ENCODE measurements at places on chromosomes 3 and 15.

DNA sequence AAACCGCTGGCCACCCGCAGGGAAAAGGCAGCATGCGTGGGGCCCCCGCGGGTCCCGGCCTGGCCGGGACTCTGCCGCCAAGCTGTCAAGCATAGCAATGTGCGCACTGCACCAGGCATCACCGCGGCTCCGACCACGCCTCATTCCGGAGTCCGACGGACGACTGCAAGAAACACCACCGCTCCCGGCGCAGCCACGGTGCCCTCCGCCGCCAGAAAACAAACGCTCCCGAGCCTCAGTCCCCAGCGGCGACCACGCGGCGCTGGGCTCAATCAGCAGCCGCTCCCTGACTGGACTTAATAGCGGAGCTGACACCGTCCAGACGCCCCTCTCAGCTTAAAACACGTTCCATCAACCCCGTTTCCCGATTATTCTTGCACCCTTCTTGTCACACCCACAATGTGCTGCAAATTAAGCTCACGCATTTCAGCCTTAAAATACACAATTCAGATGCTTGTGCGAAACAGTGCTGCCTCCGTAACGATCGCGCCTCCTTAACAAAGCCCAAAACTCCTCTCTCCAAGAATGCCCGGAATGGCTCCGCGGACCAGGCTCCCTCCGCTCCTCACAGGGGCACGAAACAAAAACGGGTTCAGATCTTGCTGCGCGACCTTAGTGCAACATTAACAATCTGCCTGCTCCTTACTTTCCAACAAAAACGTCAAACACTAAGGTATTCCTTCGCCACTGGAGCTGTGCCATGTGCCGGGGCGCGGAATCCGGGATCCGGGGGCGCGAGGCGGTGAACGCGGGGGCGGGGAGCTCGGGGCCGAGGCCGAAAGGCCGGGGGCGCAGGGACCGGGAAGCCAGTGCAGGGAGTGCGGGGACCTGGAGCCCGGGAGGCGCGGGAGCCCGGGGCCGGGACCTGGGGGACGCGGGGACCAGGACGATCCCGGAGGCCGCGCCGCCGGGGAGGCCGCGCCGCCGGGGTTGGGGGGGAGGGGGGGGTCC, 655 bp downstream of the CYFIP1 start:
- no peak for DNase-seq

DNA sequence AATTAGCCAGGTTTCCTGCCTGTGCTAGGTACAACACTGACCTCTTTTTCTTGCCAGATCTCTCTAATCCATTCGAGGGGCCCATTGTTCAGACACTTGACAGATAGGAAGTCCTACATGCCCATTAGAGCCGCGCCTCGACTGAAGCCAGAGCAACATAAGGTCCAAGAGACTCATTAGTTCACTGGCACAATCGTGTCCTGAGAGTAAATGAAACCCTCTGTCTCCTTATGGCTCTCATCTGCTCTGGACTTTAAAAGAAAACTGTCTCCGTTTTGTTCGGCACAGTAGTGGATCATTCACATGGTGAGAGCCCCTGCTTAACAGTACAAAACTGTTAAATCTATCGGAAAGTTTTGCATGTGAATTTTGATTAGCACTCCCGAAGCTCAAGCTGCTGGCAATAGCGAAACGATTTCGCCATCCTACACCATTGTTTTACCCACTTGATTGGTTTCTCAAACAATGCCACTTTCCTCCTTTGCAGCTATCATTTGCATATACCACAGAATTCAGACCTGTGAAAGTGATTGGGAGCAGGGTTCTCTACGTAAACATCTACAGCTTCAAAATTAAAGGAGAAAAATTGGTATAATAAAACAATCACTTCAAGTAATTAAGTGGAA, 19.0 kb upstream of the C15orf61 start:
- DNase-seq = no peak

DNA sequence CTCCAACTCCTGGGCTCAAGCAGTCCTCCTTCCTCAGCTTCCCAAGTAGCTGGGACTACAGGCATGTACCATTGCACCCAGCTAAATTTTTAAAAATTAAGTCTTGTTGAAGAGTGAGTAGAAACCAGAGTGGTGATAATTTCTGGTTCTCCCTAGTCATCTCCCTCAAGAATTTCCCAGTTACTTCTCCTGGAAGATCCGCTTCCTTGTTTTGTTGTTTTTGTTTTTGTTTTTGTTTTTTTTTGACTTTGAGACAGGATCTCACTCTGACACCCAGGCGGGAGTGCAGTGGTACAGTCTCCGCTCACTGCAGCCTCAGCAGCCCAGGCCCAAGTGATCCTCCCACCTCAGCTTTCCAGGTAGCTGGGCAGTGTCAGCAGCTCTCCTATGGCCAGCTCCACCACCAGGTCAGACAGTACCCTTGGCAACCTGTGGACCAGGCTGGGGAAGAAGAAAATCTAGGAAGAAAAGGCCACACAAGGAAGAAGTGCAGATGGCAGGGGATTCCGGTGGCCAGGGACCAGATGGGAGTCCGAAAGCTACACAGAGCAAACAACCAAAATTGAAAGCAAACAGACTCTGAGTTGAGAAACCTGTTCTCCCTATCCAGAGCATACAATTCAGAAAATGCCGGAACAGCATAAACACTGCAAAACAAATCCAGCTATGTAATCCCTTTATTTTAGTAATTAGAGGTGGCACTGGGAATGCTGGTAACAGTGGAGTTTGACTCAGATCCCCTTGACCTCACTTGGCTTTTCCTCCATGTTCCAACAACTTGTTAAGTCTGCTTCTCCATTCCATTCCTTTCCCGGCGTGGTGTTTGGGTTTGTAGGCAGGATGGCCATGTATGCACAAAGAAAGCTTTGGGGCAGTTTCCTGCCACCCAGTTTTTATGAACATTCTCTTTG, 266.6 kb upstream of the CTDSPL start:
- DNase-seq = no peak

DNA sequence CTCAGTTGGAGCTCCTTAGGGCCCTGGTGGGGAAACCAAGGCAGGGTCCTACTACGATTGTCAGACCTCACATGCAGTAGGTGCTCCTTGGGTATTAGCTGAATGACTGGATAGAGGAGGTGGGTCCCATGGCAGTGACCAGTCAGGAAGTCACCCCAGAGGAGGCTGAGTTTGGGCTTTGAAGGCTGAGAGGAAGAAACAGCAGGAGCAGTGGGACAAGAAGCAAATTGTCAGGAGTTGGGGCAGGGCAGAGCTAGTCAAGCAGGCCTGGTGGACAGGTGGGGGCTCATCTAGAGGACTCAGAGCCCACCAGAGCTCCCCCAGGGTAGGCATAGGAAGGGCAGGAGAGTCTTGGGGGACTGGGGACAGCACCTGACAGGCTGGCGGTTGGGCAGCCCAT, 3.1 kb downstream of the NBEAL2 start:
- DNase-seq = no peak

DNA sequence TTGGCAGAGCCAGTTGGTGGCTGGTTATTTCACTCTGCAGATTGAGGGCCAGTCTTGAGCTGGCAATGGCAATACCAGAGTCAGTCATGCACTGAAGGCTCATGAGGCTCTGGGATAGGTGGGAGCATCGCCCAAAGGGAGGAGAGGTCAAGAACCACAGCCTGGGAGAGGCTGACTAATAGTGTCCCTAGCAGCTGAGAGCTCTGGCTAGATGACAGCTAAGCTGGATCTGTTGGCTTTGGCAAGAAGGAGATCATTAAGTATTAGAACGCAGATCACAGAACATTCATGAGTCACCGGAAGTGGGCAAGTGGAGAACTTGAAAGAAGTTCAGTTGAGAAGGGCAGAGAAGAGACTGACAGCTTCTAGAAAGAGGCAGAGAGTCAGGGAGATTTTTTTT, 521.1 kb downstream of the NR2F2 start:
- no peak for DNase-seq

DNA sequence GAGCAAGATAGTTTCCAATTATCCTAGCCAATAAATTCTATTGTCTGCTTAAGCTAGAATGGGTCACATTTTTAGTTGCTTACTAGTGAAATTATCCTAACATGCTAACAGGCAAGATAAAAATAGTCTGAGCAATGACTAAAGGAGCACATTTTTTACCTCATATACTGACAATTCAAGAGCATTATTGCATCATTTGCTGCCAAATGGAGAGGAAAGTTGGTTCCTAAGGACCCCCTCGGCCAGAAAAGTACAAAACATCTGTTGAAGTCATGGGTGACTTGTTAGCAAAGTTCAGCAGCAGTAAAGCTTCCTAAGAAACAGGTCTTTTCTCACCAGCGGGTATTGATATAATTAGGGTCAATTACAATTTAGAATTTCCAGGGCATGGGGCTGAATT, 1001.0 kb downstream of the FHIT start:
- DNase-seq = no peak

DNA sequence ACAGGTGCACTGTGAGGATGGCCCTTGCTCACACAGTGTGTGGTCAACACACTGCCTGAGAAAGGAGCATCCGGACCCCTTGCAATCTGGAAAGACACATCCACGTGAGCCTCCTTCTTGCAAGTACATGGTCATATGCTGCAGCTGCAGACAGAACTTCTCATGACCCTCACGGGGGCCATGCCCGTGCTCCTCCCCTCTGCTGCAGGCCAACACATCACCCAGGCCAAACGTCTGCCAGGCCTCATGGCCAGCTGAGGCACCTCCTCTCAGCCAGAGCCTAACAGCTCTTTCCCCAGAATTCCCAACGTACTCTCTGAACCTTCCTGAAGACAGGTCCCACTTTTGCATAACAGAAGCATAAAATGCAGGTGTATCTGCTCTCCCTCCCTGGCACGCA, 25.3 kb downstream of the SLC41A3 start:
- no peak for DNase-seq

GRCh38 chr3:119417771-119418512, 45.5 kb downstream of the TMEM39A start:
- DNase-seq = no peak

GRCh38 chr3:62600033-62600432, 226.7 kb upstream of the FEZF2 start:
- no peak for DNase-seq

- no peak for DNase-seq
Measured at GRCh38 chr15:85504749-85505676, 124.6 kb downstream of the AKAP13 start.

DNA sequence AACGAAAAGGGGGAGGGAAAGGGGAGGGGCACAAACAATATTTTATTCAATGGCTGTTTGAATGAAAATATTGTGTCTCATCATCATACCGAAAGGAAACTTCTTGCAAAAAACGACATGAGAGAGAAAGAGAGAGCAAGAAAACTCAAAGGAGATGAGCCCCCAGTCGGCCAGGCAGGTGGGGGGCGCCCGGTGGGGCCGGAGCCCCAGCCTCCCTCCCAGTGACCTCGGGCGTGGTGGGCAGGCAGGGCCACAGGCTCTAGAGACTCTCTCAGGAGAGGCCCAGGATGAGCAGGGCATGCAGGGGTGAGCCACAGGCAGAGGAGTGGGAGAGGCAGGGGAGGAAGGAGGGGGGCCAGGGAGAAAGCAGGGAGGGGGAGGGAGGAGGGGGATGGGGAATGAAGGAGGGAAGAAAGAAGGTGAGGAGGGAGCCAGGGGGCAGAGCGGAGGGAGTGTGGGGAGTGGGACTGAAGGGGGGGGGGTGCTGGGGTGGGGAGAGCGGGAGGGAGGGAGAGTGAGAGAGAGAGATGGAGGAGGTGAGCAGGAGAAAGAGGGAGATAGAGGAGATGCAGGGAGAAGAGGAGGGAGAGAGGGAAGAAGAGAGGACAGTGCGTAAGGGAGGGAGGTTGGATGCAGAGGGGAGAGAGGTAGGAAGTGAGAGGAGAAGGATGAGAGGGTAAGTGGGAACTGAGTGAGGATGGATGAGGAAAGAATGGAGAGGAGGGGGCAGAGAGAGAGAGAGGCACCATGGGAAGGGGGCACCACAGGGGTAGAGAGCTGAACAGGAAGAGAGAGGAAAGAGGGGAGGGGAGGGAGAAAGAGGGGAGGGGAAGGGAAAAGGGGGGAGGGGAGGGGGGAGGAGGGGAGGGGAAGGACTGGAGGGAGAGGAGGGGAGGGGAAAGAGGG, 14.1 kb upstream of the TMEM115 start:
- DNase-seq = no peak

DNA sequence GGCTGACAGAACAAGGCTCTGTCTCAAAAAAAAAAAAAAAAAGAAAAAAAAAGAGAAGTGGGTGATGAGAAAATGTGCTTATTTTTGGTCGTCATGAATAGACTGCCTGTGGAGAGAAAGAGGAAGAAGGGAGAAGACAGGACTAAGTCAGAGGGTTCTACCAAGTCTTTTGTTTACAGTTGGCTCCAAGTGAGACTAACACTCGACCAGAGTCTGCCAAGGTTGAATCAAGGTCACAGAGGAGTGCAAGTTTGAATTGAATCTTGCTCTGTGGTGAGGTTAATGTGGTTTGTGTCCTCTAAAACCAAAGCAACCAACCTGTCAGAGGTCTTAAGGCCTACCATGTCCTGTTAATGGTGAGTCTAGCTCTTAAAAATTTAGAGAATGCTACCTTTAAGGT, 334.1 kb upstream of the GRM7 start:
- DNase-seq = no peak

DNA sequence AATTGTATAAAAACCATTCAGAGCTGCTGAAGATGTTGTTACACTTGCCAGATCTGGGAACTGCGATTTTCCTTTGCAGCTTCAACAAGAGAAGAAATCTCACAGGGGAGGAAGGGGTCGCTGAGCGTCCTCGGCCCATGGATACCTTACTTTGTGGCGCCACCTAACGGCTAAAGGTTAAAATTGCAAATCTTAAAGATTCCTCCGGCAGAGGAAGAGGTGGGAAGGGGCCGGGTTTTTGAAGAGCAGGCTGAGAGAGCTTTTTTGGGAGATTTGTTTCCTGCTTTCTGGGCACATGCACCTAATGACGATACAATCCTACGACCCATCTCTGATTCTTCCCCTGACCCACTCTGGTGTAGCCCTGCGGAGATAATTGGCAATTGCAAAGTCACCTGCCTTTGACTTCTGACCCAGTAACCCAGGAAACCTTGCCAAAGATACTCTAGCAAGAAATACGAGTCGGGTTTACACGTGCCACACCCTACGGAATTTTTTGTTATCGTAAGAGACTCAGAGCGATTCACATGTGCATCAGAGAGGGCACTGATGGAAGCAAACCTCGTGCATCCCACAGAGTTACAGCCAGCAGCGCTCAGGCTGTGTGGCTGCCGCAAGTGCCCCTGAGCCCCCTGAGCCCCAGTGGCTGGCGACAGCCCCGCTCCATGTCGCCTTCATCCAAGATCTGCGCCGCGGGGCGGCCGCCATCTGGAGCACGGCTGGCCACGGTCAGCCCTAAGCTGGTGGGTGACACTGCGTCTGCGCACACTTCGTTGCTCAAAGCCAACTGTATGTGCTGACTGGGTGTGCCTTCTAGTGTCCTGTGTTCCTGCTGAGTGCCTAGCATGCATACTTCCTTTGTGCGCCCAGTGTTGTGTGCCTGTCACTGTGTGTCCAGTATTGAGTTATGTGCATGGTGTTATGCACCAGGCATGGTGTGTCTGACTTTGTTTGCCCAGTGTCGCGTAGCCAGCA, 55.2 kb upstream of the CHRNA7 start:
- no peak for DNase-seq

DNA sequence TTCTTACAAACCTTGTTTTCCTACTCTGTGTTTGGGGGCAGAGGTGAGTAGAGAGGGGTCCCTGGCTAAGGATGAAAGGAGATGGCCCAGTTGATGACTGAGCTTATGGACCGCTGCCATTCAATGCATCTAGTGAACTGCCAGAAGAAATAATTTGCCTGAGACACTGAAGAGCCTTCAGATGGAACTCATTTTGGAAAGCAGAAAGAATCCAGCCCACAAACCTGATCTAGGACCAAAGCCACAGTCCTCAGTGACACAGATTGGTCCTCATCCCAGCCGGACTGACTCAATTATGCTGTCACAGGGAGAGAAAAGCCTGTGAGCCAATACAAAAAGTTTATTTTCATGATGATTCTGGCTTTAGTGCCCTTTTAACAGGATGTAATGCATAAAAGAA, 82.7 kb downstream of the CD47 start:
- no peak for DNase-seq
